ENCODE measurements at places on chromosomes 7 and 10. TPM values are rescaled to one million over a fixed set of nuclear protein-coding genes. Genes with fewer than 3 reads are reported as not detected.

- H3K4me3 ChIP-seq = no peak overlapping the region
- peaks cover 8% of the 10 kb centered on the region for H3K36me3 ChIP-seq
- peaks cover 40% of the 10 kb centered on the region for H3K4me1 ChIP-seq
These were observed 82.3 kb downstream of the ZEB1 start for GRCh38 chr10:31401287-31401686.

- H3K4me1 ChIP-seq = no peaks in the 10 kb centered on the region
- H3K27ac ChIP-seq = no peak overlapping the region
- H3K4me3 ChIP-seq = no peak overlapping the region
- no peaks in the 10 kb centered on the region for H3K36me3 ChIP-seq
These were observed 1.5 kb downstream of the FAM131B start for GRCh38 chr7:143360788-143361551.

DNA sequence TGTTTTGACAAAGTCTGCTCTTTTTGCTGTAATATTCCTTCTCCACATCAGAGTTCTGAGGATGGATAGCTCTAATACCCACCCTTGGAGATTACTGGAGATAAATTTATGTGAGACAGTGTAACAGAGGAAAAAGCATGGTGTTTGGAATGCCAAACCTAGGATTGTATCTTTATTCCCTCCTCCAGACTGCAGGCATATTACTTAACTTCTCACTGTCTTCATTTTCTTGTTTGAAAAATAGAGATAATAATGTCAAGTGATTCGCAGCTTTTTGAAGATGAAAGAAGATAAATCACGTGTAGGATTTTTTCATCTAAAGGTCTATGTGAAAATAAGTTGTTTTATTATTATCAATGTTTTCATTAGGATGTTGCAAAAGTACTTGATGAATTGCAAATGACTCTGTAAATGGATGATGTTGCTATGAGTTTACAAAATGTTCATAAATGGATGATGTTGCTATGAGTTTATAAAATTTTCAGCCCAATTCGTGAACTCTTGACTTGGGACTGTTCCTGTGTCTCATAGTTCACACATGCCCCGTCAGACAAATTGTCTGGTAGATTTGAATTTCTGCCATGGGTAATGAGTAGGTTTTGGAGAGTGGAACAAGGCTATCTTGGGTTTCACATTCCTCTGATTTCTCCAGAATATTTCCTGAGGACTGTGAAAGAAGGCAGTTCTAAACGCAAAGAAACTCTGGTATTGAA is 113.1 kb upstream of the IGFBP3 start:
- no peaks in the 10 kb centered on the region for H3K36me3 ChIP-seq
- peak; percentile 96 for DNase-seq
- peaks cover 26% of the 10 kb centered on the region for H3K4me1 ChIP-seq
- peak overlapping the region; percentile 92 for H3K27ac ChIP-seq
- H3K27me3 ChIP-seq = no peaks in the 10 kb centered on the region
- H3K4me3 ChIP-seq = 0 out of 2 replicates have a peak overlapping the region, but pooled peaks have one; percentile 0

Gene SFRP4
- 0.13 TPM for total RNA-seq

Gene MMP21
- total RNA-seq = not detected

Gene KNDC1
- 0.54 TPM for total RNA-seq

GRCh38 chr7:151759591-151760042 is 117.3 kb downstream of the PRKAG2 start:
- H3K4me3 ChIP-seq = no peak overlapping the region
- DNase-seq = peak; percentile 75
- H3K27ac ChIP-seq = no peak overlapping the region
- H3K36me3 ChIP-seq = no peaks in the 10 kb centered on the region
